ENCODE measurements at places on chromosomes 7 and 10.
A peak's percentile ranks its signal among the peaks of the same experiment; 100 is the strongest.

GRCh38 chr7:1246160-1246870 is 13.6 kb downstream of the UNCX start:
- H3K4me1 ChIP-seq, result peaks cover 6% of the 10 kb centered on the region
- H3K36me3 ChIP-seq, result peaks cover 10% of the 10 kb centered on the region
- H3K4me3 ChIP-seq, result no peak overlapping the region
- peaks cover 77% of the 10 kb centered on the region for H3K27me3 ChIP-seq
- DNase-seq, result no peak

DNA sequence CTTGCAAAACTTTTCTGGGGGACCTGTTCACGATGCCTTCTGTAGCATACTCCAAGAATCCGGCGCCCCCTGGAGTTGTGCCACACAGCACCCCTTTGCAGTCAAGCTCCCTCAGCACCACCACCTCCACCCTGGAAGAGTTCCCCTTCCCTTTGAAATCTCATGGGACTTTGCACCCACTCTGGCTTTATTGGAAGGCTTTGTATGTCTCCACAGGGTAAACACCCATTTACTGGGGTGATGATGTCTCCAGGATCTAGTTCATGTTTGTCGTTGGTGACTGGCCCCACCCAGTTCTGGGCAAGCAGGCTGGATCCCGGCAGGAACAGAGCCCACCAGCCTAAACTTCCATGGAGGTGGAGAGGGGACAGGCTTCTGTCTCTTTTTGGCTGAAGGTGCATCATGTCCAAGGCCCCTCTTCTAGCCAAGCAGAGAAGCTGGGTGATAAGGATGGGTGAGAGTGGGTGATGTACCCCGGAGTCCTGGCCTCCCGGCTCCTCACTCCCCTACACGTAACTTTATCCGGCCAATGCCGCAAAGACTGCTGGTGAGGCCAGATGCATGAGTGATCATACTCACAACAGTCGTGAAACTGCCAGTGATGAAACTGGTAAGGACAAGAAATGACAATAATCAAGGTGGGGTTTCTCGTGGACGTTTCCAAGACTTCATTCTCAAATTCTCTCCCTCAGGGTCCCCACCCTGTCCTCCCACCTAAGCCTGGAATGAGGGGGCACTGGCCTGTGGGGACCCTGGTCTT is 695 bp upstream of the CLDN4 start:
- H3K27ac ChIP-seq, result peak overlapping the region; percentile 90
- DNase-seq, result no peak
- H3K27me3 ChIP-seq, result peaks cover 41% of the 10 kb centered on the region

DNA sequence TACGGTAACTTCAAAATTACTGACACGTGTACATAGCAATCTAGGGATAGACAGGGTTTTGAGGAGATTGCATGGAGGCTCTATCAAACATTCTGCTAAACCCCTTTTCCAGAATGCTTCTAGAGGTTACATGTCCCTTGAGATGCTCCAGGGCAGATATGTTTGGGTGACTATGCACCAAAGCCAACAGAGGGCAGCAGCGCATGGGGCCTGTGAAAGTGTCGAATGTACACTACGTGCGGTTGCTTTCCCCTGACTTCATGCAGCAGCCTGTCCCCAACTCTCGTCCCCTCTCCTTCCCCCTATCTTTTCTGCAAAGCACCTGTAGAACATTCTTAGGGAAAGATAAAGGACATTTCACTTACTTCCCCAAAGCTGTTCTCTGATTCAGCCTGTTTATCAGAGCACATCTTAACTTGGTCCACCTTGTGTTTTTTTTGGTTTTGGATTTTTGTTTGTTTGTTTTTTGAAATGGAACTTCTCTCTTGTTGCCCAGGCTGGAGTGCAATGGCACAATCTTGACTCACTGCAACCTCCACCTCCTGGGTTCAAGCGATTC is 90.2 kb downstream of the UBE3C start:
- no peak for DNase-seq
- H3K27ac ChIP-seq, result no peak overlapping the region
- peaks cover 11% of the 10 kb centered on the region for H3K4me1 ChIP-seq
- peaks cover 39% of the 10 kb centered on the region for H3K36me3 ChIP-seq

- H3K27me3 ChIP-seq, result peaks cover 46% of the 10 kb centered on the region
- peak within 1 kb of the TSS; percentile 57 for H3K4me3 ChIP-seq
- H3K36me3 ChIP-seq, result no peaks in the 10 kb centered on the region
- H3K27ac ChIP-seq, result no peak within 1 kb of the TSS
- H3K4me1 ChIP-seq, result peaks cover 10% of the 10 kb centered on the region
Observed at GRCh38 chr7:103989200-103989784, at the start of gene RELN. Gene RELN, minus strand, starts transcription at chr7:103989658. Its CDS starts 302 bp downstream, at chr7:103989356.

DNA sequence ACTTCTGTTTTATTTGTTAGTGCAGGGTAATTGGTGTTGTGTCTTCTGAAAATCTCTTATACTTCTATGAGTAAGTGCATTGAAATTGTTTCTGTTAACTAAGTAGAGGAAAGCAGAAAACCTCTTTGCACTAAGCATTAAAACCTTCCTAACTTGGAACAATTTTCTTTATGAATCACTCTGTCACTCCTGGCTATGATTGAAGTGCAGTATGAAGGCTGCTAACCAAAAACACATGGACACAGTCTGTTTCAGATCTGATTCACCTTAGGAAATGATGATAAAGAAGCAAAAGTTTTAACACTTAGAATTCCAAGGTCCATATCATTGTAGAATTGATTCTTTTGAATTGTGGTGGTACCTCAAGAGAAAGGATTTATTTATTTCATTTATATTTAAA is 41.9 kb downstream of the MET start:
- DNase-seq, result no peak
- no peaks in the 10 kb centered on the region for H3K36me3 ChIP-seq
- H3K4me1 ChIP-seq, result no peaks in the 10 kb centered on the region
- H3K27me3 ChIP-seq, result peaks cover 19% of the 10 kb centered on the region
- H3K4me3 ChIP-seq, result no peak overlapping the region

DNA sequence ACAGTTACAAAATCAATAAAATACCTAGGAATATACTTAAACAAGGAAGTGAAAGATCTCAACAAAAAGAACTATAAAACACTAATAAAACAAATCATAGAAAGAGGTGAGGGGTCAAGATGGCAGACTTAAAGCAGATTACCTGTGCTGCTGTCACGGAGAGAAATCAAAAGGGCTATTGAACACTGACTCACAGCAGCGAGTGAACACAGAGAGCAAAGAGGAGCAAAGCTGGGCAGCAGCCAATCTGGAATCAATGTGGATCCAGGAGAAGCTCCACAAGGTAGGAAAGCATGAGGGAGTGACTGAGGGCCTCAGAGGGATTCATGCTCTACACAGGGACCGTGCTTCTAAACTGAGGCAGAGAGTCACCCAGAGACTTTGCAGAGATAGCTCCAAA is 562.0 kb upstream of the SEMA3D start:
- no peaks in the 10 kb centered on the region for H3K27me3 ChIP-seq
- H3K4me1 ChIP-seq, result no peaks in the 10 kb centered on the region
- H3K36me3 ChIP-seq, result no peaks in the 10 kb centered on the region
- no peak overlapping the region for H3K27ac ChIP-seq
- DNase-seq, result no peak

- H3K27ac ChIP-seq, result no peak overlapping the region
- no peaks in the 10 kb centered on the region for H3K4me1 ChIP-seq
- no peaks in the 10 kb centered on the region for H3K27me3 ChIP-seq
- no peaks in the 10 kb centered on the region for H3K36me3 ChIP-seq
- H3K4me3 ChIP-seq, result no peak overlapping the region
Observed at GRCh38 chr7:57579454-57579853, 129.5 kb downstream of the ZNF716 start.

All from central memory CD8-positive, alpha-beta T cell (primary cell).